Mesothelial cell of epicardium (in vitro differentiated cells): ENCODE measurements at places on chromosomes 1 and 21. TPM values are rescaled to one million over a fixed set of nuclear protein-coding genes. Genes with fewer than 3 reads are reported as not detected.
A peak's percentile ranks its signal among the peaks of the same experiment; 100 is the strongest.

Gene LCE1C
- not detected in 3 replicates for total RNA-seq

Gene COA7
- total RNA-seq: 21.5 to 23.5 TPM (median 21.7 TPM) in 3 replicates

Gene KCNN3
- 1.2 to 1.5 TPM (median 1.3 TPM) in 3 replicates for total RNA-seq

Gene FGR
- total RNA-seq: 0.11 to 0.53 TPM (median 0.20 TPM) in 3 replicates

Gene CFAP74
- 0.16 to 0.42 TPM (median 0.18 TPM) in 3 replicates for total RNA-seq

Gene RNF187
- total RNA-seq: 83.0 to 85.1 TPM (median 84.3 TPM) in 3 replicates

DNA sequence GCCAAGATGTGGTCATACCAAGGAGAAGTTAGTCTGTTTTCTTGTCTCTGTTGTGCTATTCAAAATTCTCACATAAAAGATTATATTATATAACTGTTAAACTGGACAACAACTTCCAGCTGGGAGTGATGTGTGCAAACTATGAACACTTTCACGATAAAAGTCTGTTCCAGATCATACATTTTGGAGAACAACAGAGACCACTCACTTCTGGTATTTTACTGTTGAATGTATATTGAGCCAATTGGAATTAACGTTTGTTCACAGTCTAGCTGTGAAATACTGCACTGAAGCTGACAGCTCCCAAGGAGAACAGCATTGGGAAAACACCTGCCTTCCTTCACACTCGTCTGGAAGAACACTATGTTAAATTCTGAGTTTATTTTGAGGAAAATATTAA, 860 bp upstream of the SHCBP1L start:
- no peak for DNase-seq
- no peaks in the 10 kb centered on the region for H3K27me3 ChIP-seq
- H3K4me3 ChIP-seq: no peak overlapping the region
- no peak overlapping the region for H3K27ac ChIP-seq
- H3K36me3 ChIP-seq: no peaks in the 10 kb centered on the region

- no peak for DNase-seq
- no peaks in the 10 kb centered on the region for H3K36me3 ChIP-seq
- no peak overlapping the region for H3K4me3 ChIP-seq
- H3K4me1 ChIP-seq: no peaks in the 10 kb centered on the region
Measured at GRCh38 chr1:111789666-111790316, 34.1 kb downstream of the DDX20 start.

DNA sequence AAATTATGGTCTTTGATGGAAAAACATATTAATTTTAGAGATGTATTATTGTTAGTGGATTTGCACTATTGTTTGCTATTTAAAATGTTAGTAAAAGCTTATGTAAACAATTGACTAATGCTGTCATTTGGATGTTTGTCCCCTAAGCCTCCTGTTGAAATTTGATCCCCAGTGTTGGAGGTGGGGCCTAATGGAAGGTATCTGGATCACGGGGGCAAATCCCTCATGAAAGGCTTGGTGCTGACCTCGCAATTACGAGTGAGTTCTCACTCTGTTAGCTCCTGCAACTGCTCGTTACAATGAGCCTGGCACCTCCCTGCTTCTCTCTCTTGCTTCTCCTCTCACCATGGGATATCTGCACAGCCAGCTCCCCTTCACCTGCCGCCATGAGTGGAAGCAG, 14.3 kb downstream of the TMEM35B start:
- H3K4me3 ChIP-seq: no peak overlapping the region
- H3K36me3 ChIP-seq: peaks cover 1% of the 10 kb centered on the region
- no peaks in the 10 kb centered on the region for H3K27me3 ChIP-seq
- no peaks in the 10 kb centered on the region for H3K4me1 ChIP-seq

- H3K4me1 ChIP-seq: peaks cover 19% of the 10 kb centered on the region
- H3K36me3 ChIP-seq: peaks cover 3% of the 10 kb centered on the region
- H3K27me3 ChIP-seq: no peaks in the 10 kb centered on the region
Measured at GRCh38 chr1:178277793-178278530, 184.1 kb downstream of the RASAL2 start.

DNA sequence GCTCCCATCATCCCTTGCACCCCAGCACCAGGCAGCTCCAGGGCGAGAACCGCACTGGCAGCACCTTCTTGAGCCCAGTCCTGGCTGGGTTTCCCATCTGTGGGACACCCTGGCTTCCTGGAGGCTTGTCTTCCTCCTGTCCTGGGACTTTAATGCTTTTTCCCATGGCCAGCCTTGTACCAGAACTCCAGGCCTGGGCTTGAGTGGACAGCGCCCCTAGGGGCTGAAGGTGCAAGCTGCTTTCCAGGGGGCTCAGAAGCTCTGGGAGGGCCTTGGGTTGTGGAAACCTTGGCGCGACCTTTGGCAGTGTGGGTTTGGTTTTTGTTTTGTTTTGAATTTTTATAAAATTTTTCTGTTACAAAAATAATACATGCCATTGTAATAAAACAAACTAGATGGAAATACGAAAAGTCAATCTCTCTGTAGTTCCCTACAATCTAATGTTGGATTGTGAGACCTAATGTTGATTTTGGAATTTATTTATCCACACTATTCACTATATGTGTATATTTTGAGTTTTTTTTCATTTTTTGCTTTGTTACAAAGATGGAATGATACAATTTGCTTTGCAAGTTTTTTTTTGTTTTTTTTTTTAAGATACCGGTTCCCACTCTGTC, 33.8 kb upstream of the RPL11 start:
- no peaks in the 10 kb centered on the region for H3K4me1 ChIP-seq
- no peak for DNase-seq
- no peak overlapping the region for H3K27ac ChIP-seq

- no peak overlapping the region for H3K4me3 ChIP-seq
- no peak for DNase-seq
- H3K4me1 ChIP-seq: peaks cover 20% of the 10 kb centered on the region
- H3K27me3 ChIP-seq: no peaks in the 10 kb centered on the region
- peaks cover 13% of the 10 kb centered on the region for H3K36me3 ChIP-seq
- no peak overlapping the region for H3K27ac ChIP-seq
Measured at GRCh38 chr1:31664528-31664927, 19.9 kb upstream of the PEF1 start.

- peaks cover 3% of the 10 kb centered on the region for H3K27me3 ChIP-seq
- H3K36me3 ChIP-seq: no peaks in the 10 kb centered on the region
- DNase-seq: no peak
- H3K4me3 ChIP-seq: no peak overlapping the region
Measured at GRCh38 chr1:9010781-9011323, 15.4 kb downstream of the SLC2A7 start.

DNA sequence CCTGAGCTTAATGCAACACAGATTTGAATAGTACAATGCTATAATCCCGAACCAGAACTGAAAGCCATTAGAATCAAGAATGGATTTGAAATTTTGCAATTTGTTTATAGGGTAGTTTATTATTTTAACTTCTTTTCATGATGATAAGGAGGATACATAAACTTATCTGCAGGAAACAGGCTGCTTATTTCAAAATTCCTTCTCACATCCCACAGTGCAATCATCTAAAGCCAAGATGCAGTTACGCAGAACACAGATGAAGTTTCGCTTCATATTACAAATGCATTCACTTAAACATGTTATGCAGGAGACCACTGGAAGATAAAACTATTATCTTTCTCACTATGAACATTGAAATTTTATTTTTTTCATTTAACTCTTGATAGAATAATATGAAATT, 1019.6 kb downstream of the PLA2G4A start:
- peak overlapping the region; percentile 45 for H3K27ac ChIP-seq
- DNase-seq: no peak
- H3K4me1 ChIP-seq: peaks cover 16% of the 10 kb centered on the region

GRCh38 chr1:39852876-39853275, 30.4 kb downstream of the TRIT1 start:
- peak overlapping the region; percentile 66 for H3K27ac ChIP-seq
- no peak overlapping the region for H3K4me3 ChIP-seq
- DNase-seq: no peak
- H3K4me1 ChIP-seq: peaks cover 36% of the 10 kb centered on the region
- H3K36me3 ChIP-seq: peaks cover 19% of the 10 kb centered on the region

DNA sequence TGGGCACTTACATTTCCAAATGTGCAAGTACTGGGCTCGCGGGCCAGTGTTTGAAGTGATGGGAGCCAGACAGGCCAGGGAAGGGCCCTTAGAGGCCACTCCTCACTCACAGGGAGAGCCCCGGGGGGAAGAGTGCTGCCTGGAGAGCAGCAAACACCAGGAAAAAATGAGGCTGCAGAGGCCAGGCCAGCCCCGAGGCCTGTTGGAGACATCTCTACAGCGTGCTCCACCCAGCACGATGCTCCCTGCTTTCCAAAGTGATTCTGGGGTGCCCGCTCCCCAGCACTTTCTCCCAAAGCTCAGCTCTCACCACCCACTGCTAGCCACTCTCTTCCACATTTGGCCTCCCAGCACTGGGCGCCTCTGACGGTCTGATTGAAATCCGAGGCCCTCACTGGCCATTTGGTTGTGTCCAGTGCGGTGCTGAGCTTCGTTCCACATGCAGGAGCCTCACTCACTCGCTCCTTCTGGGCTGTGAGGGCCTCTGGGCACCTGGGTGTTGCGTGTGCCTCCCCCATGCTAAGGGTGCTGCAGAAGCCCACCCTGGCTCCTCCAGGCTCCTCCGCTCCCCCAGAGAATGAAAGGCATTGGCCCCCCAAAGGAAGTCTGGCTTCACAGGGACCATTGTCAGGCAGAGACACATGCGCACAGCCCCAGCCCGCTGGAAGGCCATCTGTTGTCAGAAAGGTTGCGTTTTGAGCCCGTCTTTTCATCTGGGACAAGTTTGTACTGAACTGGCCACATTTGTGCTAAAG, 385.4 kb upstream of the VAMP3 start:
- H3K27ac ChIP-seq: no peak overlapping the region
- DNase-seq: peak; percentile 34
- no peaks in the 10 kb centered on the region for H3K36me3 ChIP-seq
- H3K4me1 ChIP-seq: peaks cover 54% of the 10 kb centered on the region
- H3K27me3 ChIP-seq: no peaks in the 10 kb centered on the region

DNA sequence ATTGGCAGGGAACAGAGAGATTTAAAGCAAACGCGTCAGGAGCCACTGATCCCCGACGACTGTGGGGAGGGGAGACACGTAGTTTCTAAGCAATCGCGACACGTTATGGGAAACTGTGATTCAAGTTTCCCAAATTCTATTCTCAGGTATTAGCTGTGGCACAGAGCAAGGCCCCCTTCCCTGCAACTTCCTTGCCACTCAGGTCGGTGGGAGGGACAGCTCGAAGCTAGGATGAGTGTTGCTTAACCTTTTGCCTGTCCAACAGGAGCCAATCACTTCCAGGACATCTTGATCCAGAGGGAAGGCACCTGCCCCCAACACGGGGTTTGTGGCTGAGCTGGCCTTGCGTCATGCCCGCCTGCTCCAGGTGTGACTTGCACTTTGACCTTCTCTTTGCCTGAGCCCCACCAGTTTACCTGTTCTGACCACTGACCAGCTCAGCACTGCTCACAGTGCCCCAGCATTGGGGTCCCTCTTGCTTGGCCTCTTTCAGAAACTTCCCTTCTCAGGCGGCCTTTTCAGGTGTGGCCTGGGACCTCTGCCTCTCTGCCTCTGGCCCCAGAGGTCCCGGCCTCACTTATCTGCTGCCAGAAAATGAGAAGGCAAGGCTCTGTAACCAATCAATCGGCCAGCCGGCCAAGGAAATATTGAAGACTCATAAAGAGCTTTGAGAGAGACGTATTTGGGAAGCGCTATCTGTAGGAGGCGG, 24.6 kb downstream of the TEX35 start:
- no peak overlapping the region for H3K4me3 ChIP-seq
- no peaks in the 10 kb centered on the region for H3K36me3 ChIP-seq
- no peaks in the 10 kb centered on the region for H3K27me3 ChIP-seq
- no peak for DNase-seq

- H3K27me3 ChIP-seq: peaks cover 4% of the 10 kb centered on the region
- no peak overlapping the region for H3K4me3 ChIP-seq
- H3K36me3 ChIP-seq: peaks cover 3% of the 10 kb centered on the region
- H3K27ac ChIP-seq: no peak overlapping the region
- no peak for DNase-seq
Measured at GRCh38 chr1:234062166-234062565, 157.7 kb downstream of the SLC35F3 start.

GRCh38 chr1:28091043-28091781, 2.8 kb upstream of the EYA3 start:
- DNase-seq: no peak
- H3K4me1 ChIP-seq: peaks cover 13% of the 10 kb centered on the region
- H3K4me3 ChIP-seq: peak overlapping the region; percentile 20
- no peak overlapping the region for H3K27ac ChIP-seq
- H3K36me3 ChIP-seq: no peaks in the 10 kb centered on the region

DNA sequence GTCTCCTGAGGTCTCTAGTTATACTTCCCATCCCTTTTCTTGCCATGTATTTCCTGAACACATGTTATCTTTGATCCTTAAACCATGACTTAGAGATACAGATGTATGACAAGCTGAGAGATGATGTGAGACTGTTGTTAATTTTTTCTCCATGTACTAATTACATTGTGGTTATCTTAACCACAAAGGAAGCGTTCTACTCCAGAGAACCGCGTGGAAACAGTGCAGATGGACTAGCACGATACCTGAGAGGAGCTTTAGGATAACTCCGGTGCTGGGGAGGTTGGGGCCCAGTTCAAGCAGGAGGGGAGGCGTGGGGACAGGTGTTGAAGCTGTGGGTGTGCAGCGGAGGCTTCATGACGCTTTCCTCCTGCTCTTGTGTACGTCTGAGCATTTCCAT, 17.5 kb downstream of the PDE9A start:
- H3K27me3 ChIP-seq: no peaks in the 10 kb centered on the region
- no peak for DNase-seq
- H3K27ac ChIP-seq: no peak overlapping the region
- H3K4me1 ChIP-seq: peaks cover 63% of the 10 kb centered on the region
- H3K4me3 ChIP-seq: no peak overlapping the region

- H3K27me3 ChIP-seq: no peaks in the 10 kb centered on the region
- DNase-seq: no peak
- peaks cover 34% of the 10 kb centered on the region for H3K36me3 ChIP-seq
Measured at GRCh38 chr1:162590101-162590500, 28.6 kb downstream of the UAP1 start.

- no peaks in the 10 kb centered on the region for H3K4me1 ChIP-seq
- H3K27me3 ChIP-seq: peaks cover 6% of the 10 kb centered on the region
- H3K4me3 ChIP-seq: no peak overlapping the region
- no peak for DNase-seq
Measured at GRCh38 chr1:7463526-7463925, 307.6 kb upstream of the VAMP3 start.

DNA sequence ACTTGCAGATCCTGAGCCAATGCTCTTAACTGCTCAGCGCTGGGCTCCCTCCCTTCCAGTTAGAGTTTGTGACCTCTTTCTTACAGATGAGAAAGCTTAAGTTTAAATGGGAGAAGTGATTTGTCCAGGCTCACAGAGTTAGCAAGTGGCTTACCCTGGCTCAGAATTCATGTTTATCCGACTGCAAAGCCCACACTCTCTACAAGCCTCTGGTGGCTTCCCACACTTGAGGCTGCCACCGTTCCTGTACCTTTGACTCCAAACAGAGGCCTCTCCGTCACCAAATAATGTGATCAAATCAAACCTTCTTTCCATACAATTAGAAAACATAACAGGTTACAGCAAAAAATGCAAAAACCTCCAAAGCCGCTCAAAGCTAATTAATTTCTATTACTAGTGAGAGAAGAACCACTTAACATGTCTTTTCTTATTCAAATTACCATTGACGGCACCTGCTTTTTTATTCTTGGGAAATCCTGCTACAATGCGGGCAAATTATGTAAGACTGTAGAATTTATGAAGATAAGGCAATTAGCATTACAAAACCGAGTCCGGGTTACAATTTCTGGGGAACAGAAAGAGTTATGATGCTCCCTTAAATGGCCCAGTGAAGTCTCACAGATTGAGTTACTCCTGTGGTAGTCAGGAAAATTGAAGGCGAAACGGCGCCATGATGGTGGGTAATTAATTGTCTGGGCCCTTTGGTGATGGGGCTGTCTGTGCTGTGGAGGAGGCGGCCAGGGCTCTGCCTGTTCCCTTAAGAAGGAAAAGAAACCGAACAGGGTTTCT, 324.3 kb upstream of the POU3F1 start:
- DNase-seq: no peak
- no peak overlapping the region for H3K4me3 ChIP-seq
- H3K36me3 ChIP-seq: no peaks in the 10 kb centered on the region
- peaks cover 61% of the 10 kb centered on the region for H3K27me3 ChIP-seq

- no peaks in the 10 kb centered on the region for H3K27me3 ChIP-seq
- no peaks in the 10 kb centered on the region for H3K4me1 ChIP-seq
Measured at GRCh38 chr1:50658459-50659076, 235.3 kb upstream of the DMRTA2 start.
